ENCODE measurements at places on chromosomes 1 and 21.

- no peak for DNase-seq
Measured at GRCh38 chr21:43622796-43623195, 36.5 kb downstream of the HSF2BP start.

DNA sequence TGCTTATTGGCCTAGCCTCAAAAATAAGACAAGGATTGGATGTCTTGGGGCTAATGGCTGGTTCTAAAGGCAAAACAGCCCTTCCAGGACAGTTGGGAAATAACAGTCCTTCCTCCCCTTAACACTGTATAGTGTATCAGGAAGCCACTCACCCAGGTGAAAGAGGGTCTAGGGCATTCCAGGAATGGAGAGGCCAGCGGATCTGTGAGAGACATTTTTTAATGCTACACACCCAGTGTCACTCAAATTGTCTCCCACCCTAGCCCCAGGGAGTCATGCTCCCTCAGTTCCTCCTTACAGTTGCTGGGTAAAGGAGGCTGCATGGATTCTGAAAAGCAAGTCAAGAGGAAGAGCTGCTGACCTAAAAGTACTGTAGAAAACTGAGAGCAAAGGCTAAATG lies 24.1 kb upstream of the EXO1 start:
- no peak for DNase-seq

GRCh38 chr1:25503551-25504426 lies 39.6 kb upstream of the LDLRAP1 start:
- DNase-seq: peak; percentile 16

- peak; percentile 56 for DNase-seq
Measured at GRCh38 chr1:28737307-28738132, 780 bp downstream of the YTHDF2 start.

GRCh38 chr1:53377438-53377841 lies 49.6 kb upstream of the LRP8 start:
- no peak for DNase-seq

- DNase-seq: no peak
Measured at GRCh38 chr21:38349111-38349746, 92.4 kb downstream of the KCNJ15 start.

- DNase-seq: no peak
Measured at GRCh38 chr1:101645810-101646209, 350.9 kb downstream of the OLFM3 start.

- no peak for DNase-seq
Measured at GRCh38 chr1:53349968-53350852, 22.3 kb upstream of the LRP8 start.

- DNase-seq: no peak
Measured at GRCh38 chr1:43874716-43875115, 58.9 kb upstream of the ARTN start.

DNA sequence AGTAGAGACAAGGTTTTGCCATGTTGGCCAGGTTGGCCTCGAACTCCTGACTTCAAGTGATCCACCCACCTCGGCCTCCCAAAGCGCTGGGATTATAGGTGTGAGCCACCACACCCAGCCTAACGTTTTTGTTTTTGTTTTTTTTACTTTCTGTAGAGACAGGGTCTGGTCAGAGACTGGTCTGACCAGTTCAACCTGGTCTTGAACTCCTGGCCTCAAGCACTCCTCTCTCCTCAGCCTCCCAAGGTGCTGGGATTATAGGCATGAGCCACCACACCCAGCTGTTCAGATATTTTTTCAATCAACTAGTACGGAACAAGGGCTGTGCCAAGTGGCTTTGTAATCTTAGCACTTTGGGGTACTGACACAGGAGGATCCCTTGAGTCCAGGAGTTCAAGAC lies 209.5 kb downstream of the RERE start:
- DNase-seq: no peak

- peak; percentile 17 for DNase-seq
Measured at GRCh38 chr1:6634371-6635052, 9.8 kb downstream of the THAP3 start.

GRCh38 chr1:98051065-98051675 lies 130.3 kb upstream of the DPYD start:
- peak; percentile 81 for DNase-seq

DNA sequence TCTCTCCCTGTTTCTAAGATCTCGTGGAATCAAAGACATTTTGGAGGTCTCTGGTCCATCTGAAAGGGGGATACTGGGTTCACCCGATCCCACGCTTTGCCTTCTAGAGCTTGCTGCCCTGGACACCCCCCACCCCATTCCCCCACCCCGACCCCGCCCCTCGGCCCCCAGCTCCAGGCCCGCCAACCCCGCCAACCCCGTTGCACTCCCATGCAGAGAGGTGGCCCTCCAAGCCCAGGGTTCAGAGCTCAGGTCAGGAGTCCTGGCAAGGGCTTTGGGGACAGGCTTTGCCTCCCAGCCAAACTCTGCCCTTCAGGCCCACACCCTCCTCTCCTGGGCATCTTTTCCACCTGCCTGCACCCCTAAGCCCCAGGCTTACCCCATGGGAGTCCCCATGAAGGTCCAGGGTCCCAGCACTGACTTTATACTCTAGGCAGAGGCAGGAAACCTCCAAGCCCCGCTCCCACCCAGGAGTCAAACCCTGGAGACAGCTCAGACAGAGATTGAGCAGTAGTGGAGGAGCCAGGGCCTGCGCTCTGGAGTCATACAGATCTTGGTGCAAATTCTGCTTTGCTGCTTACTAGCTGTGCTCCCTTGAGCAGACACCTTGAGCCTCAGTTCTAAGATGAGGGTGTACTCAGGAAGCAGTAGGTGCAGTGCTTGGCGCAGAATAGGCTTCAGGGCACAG lies 155.9 kb downstream of the FOXD2 start:
- no peak for DNase-seq

- peak; percentile 91 for DNase-seq
Measured at GRCh38 chr21:16124378-16125138, 394.8 kb downstream of the USP25 start.

DNA sequence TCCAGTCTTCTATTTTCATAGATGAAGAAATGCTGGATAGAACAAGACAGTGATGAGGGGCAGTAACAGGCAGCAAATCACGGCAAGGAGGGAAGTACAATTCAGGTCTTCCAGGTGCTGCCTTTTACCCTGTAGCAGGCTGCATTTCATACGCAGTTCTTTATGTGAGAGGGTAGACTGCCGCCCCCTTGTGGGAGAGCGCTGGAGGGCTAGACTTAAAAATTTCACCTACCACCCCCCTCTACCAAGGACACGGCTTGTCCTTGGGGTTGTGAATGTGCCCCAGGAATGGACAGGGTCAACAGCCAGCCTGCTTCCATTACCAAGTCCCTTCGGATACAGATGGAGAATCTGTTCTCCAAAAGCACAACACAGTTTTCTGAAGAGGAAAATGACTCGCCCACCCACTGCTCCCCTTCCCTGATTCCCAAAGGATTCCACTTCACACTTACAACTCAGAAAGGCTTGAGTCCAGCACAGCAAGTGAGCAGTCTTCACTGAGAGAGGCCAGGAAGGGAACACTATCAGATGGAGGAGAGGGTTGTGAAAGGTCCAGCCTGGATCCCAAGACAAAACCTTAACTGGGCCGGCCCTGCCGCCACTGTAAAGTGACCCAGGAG lies 7.4 kb downstream of the WDR77 start:
- peak; percentile 14 for DNase-seq

DNA sequence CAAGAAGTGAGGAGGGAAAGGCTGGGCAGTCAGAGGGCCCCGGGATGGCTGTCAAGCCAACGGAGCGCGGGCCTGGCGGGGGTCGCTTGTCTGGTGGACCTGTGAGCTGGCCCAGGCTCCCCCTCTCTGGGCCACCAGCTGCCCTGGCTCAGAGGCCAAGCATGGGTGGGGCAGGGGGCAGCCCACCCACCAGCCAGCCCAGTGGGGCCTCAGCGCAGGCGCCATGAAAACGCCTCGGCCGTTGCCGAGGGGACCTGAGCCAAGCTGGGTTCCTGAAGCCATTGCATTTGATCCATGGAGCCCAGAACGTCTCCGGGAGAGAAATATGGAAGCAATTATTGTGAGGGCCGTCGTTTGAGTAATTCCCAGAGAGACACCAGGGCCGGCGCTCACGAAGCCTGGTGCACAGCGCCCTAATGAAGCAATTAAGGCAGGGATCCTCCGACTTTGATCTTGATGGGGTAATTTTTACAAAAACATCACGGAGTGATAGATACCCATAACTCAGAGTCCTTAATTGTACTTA lies 90.5 kb upstream of the TTC34 start:
- DNase-seq: no peak

- no peak for DNase-seq
Measured at GRCh38 chr21:32918478-32919120, 107.1 kb upstream of the OLIG2 start.

GRCh38 chr1:43582162-43582566 lies 51.5 kb downstream of the PTPRF start:
- DNase-seq: peak; percentile 94

DNA sequence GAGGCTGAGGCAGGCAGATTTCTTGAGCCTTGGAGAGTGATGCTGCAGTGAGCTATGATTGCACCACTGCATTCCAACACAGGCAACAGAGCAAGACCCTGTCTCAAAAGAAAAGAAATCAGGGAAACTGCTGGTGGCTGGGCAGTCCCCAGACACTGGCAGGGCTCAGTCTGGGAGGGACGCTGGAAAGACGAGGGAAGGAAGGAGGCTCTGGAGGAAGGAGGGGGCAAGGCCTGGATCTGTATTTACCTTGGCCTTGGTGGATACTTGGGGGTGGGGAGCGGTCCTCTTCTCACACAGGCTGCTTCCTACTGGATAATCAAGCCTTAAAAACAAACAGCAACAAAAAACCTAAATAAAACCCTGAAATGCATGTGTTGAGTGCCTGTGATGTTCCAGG lies 24.4 kb downstream of the KCNQ4 start:
- no peak for DNase-seq

GRCh38 chr1:65872301-65872700 lies 79.6 kb downstream of the PDE4B start:
- no peak for DNase-seq

DNA sequence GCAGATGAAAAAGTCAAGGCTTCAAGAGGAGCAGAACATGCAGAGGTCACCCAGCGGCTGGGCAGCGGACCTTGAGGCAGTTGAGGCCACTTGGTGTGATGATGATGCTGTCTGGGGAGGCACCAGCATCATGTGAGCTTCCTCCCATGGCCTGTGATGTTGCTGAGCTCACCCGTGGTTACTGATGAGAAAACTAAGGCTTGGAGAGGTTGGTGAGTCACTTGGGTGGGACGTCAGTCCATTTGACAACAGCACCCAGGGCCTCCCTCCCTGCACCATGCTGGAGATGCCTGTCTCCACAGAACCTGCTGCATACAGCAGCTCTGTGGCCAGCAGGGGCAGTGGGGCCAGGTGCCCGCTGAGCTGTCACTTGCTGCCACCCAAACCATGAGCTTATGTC lies 146.8 kb downstream of the NPHP4 start:
- DNase-seq: no peak
